ENCODE measurements at places on chromosomes 4 and X.
A peak's percentile ranks its signal among the peaks of the same experiment; 100 is the strongest.

- DNase-seq, result no peak
Measured at GRCh38 chr4:158033416-158034120, 139.3 kb downstream of the GASK1B start.

DNA sequence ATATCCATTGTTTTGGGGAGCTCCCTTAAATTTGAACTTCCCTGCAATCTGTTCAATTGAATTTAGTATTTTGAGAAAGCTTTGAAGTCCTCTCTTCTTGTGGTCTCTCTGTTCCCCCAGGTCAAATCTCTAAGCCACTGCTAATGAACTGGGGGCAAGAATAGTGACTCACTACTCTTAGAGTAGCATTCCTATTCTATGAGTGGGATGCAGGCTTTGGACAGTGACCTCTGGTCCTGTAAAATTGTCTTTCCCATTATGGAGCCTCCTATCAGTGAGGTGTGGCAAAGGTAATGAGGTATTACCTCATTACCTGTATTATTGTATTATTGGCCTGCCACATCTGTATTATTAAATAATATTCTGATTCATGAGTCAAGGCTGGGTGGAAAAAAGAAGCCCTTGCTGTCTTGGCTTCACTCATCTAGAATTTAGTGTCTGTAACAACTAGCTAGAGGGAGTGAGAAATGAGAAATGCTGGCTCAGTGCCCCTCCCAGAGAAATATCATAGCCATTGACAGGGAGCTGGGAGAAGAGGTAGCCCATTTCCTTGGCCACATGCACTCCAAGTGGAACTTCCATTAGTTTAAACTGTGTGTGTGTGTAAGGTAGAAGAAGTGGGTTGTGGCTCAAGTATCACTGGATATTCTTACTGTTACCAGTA, 393.9 kb upstream of the CTSO start:
- DNase-seq, result no peak

DNA sequence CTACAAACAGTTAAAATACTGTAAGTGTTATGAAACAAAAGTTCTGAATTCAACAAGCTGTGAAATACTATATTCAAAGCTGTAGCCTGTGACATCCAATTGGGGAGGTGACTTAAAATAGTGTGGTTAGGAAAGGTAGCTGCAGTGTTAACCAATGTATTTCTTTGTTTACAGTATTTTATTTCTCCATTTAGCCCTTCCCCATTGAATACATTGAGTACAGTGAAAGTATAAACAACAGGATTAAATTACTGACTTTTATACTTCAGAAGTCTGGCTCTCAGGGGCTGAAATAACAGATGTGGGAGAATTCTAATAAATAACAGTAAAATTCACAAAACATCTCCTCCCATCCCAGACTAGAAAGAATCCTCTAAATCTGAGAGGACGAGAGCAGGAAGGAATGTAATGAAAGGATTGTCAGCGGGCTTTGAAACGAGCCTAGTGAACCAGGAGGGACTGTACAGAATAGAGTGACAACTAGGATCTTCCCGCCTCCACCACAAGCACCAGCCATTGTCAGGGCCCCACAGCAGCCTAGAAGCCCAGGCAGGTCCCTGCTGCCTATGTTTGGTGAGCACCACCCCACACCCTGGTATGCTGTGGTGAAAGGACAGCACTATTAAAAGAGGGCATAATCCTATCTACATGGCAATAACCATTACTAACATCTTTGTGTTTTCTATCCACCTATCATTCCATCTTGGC, 73.7 kb downstream of the SPCS3 start:
- DNase-seq, result no peak

DNA sequence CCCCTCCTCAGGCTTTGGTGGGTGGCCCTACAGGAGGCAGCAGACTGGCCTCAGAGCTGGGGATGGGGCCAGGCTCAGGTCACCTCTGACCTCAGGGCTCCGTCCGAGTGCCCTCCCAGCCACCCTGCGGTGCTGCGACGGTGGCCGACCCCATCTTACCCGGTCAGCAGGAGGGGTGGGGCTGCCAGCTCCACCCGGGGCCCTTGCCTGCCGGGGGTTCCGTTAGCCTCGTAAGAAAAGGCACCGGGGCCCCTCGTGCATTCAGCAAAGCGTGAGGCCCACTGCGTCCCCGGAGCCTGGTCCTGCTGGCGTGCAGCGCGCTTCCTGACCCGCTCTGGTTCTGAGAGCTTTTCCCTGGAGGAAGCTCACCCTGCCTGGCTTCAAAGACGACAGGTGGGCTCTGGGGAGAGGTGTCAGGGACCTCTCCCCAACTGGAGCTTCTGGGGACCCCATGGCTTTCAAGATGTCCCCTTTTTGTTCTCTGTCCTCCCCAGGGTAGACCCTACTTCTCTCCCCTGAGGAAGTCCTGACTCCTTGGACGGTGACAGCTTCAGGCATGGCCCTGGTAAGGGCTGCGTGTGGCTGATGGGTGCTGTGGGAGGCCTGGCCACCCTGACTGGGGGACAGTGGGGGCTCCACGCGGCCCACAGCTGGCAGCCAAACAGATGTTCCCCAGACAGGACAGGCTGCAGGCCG, 15.9 kb downstream of the FGFRL1 start:
- DNase-seq, result no peak

DNA sequence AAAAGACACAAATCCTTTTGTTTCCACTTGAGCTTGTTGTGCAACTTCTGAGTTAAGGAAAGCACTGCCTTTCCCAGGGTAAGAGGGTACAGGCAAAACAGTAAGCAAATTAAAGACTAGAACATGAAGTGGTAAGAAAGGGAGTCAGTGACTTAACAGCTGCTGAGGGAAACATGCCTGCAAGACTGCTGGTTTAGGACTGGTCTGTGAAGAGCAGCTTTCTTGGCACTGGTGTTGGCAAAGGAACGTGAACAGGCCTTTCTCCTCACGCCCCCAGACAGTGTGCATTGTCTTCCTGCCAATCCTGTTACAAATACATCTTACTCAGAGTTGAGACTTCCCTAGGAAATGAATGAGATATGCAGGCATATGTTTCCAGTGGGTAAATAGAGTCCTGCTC, 2.6 kb downstream of the LHFPL1 start:
- DNase-seq, result no peak

DNA sequence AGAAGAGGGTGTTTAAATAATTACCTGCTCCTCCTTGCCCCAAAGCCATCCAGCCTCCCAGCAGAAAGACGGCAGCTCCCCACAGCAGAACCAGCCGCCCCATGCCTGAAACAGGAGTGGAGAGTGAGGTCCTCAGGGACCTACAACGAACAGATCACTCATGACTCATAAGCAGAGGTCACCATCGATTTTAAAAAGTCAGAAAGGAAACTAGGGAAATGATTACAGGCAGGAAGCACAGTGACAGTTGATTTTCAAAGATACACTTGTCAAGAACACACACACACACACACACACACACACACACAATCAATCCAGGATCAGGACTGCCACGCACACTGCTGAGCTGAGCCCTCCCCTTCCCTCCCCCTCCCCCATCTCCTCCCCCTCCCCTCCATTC, at the start of gene CRLF2:
Gene CRLF2 (minus strand): TSS at position 118 of the 400 bp plus-strand sequence. CDS start 15 bp downstream, at position 103.
- DNase-seq, result peak; percentile 23

DNA sequence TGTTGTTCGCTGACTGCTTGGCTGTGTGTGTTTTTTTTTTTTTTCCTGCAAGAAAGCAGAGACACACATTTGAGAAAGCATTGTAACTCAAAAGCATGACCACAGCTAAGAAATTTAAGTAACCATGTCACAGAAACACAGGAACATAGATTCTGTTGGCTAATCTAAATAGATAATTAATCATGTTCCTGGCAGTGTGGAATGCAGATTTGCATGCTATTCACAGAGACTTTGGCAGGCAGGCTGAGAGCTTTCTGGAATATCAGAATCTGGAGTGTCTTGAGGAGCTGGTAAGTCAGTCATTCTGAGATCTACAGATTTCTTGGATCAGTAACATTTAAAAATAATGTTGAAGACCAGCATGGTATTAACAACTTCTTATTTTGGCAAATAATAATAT, 33.2 kb upstream of the SMS start:
- DNase-seq, result no peak

DNA sequence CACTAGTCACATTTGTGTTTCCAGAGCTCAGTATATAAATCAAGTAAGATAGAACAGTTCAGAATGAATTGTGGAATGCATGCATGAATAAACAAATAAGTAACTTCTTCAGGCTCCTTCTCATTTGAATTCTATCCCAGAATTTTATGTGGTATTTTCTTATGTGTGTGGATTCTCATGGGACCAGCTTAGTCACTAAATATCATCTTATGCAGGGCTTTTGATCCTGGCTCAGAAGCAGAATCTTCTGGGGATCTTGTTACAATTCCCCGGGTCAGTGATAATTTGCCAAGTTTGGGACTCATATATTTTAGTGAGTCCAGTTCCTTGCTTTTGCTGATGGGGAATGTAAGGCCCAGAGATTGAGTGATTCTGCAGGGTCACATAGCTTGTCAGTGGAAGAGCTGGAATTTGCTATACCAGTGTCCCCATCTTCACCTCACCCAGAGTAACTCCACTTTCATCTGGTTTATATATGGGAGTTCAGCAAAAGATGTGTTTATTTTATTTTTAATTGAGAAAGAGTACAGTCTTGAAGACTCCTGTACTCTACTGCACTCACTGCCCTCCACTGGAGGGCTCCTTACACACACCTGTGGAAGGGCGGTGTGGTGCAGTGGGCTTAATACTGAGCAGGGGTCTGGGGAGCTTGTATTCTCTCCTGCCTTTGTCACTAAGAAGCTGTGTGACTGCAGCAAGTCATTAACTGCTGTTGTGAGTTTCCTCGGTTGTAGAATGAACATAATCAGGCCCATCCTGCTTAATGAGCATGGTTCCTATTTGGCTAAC, 198.2 kb upstream of the CXorf66 start:
- no peak for DNase-seq

- DNase-seq, result no peak
Measured at GRCh38 chr4:184154199-184154598, 63.5 kb downstream of the ENPP6 start.

DNA sequence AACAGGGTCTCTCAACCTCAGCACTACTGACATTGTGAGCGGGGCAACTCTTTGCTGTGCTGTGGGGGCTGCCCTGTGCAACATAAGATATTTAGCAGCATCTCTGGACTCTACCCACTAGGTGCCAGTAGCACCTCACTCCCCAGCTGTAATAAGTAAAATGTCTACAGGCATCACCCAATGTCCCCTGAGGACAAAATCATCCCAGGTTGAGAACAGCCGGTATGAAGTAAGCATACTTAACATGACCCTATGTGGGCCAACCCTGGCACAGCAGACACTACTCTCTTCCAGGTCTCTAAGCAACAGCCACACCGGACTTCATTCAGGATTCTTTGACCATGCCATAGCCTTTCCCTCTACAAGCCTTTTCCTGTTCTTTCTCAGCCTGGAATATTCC, 10.5 kb upstream of the MGST2 start:
- DNase-seq, result no peak

- DNase-seq, result no peak
Measured at GRCh38 chr4:26130173-26130572, 190.6 kb upstream of the RBPJ start.

GRCh38 chr4:73573794-73574528, 46.3 kb downstream of the RASSF6 start:
- DNase-seq, result no peak

- no peak for DNase-seq
Measured at GRCh38 chr4:182918791-182919302, 1.7 kb upstream of the DCTD start.

GRCh38 chrX:137236837-137237236, 203.0 kb upstream of the GPR101 start:
- no peak for DNase-seq

DNA sequence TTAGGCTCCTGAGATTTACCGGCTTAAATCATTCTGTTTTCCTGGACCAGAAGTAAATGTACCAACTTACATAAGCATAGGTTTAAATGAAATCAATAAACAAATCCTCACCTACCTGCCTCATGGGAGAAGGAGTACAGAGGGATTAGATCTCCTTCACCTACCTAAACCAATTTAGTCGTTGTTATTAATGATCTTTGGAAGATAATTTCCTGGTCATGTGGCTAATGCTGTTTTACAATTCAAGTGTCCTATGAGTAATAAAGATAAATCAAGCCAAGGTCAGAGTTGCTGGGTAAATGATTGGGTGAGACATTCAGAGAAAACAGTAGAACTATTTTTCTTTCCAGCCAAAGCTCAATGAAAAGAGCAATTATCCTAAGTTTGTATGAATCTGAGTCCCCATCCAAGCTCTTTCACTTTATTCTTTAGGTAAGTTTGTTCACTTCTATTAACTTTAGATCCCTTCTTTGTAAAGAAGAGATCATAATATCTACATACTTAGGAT, 423.0 kb upstream of the FAM241A start:
- no peak for DNase-seq

DNA sequence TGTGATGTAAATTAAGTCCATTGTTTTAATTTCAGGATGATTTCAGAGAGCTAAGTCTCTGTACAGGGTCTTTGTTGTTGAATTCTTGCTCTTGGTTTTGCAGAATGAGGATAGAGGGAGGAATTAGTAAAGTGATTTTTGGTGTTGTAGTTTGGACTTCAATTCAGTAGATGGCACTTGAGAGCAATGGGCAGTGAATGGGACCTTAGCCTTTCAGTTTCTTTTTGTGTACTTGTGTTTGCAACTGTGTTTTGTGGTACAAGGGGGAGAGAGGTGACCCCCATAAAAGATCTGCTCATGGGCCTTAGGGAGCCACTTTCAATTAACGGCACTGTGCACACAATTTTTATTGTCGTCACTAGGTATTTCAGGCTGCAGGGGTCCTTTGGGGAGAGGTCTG, 340.0 kb downstream of the DCAF12L2 start:
- no peak for DNase-seq

- DNase-seq, result no peak
Measured at GRCh38 chrX:118847676-118848075, 24.1 kb downstream of the ZCCHC12 start.

- DNase-seq, result no peak
Measured at GRCh38 chr4:71229477-71230270, 109.1 kb upstream of the SLC4A4 start.
